ENCODE measurements at places on chromosomes 7 and 10.

DNA sequence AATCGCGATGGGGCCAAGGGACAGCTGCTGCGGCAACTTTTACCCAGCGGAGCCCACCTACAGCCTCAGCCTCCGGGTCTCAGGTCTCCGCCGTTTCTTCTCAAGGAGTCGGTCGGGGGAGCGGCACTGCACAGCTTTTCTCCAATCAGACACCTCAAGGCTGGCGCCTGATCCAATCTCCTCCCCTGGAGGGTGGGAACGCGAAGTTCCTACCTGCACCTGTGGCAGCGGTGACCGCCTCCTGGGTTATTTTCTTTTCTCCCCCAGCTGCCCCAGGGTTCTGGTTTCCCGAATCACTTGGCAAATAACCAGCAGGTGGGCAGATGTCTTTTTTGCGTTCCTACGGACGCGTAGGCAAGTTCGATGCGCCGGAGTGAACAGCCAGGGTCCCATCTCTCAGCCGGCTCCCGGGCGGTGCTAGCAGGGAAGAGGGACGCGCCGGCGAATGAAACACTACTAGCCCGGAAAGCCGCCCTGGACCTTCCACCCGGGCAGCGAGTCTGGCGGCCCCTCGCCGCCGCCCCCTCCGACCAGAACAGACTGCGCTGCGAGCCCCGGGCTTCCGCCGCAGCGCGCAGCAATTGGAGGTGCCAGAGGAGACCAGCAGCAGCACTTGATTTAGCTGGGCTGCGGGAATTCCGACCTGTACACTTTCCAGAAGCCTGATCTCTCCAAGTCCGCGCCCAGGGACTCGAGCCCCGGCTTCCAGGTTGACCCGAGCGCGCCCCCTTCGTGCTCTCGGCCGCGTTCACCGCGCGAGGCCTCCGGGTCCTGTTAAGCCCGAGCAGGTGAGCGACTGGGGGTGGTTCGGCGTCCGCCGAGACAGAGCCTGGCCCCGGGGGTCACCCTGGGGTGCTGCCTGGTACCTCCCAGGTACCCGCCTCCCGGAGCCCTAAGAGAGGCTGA, at the start of gene PRR15:
TSS of gene PRR15 (plus strand) at position 246 of the 906 bp plus-strand sequence. CDS start 2,495 bp downstream, outside the sequence.
- DNase-seq, result peak; percentile 68

DNA sequence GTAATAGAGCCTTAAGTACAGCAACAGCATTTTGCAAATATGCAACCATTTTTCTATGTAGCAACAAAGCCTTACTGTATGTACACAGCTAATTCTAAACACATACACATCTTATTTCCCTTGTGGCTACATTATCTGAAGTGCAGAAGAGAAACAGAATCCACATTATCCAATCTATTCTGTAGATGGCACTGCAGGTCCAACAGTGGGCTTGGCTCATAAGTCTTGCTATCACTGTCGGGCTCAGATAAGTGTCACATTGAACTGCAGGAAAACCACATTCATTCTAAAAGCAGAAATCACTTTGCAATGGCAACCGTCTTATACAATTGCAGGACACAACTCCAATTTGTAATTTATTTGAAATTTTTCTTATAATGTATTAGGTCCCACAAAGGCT, 109.8 kb upstream of the NOBOX start:
- DNase-seq, result peak; percentile 75

GRCh38 chr10:86152354-86152753, 214.2 kb downstream of the GRID1 start:
- DNase-seq, result no peak

- no peak for DNase-seq
Measured at GRCh38 chr7:140521421-140521820, 42.1 kb upstream of the MKRN1 start.

DNA sequence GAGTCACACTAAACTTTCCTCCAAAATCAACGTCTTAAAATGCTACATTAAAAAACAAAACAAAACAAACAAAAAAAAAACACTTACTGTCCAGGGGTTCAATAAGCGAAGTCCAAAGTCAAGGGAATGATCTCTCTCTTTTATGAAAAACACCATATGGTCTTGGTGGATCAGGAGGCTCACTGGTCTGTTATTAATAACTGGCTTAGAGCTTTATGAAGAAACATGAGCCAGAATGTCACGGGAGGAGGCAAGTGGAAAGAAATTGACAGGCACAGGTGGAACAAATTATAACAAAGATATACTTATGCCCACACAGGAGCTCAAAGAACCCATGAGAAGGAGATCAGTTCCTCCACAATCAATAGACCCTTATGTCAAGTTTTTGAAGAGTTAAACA, at the start of gene MRLN:
TSS of gene MRLN (minus strand) at position 189 of the 400 bp plus-strand sequence.
- DNase-seq, result peak; percentile 62

DNA sequence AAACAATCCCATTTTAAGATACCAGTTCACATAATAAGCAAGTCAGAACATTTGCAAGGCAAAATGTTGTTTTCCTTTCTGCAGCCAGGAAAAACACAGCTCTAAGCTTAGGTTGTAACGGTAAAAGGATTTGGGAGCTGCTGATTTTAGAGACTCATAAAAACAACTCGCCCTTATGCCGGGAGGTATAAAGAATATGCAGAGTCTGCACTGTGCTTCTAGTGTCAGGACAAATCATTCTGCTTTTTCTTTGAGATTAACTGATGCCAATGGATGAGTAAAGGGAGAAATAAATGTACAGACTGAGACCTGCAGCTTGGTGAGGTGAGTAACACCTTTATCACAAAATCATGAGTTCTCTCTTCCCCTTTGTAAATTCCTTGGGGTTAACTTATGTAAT, 2.0 kb upstream of the SFR1 start:
- peak; percentile 48 for DNase-seq

GRCh38 chr10:21493784-21494183, 31.7 kb downstream of the SKIDA1 start:
- no peak for DNase-seq

DNA sequence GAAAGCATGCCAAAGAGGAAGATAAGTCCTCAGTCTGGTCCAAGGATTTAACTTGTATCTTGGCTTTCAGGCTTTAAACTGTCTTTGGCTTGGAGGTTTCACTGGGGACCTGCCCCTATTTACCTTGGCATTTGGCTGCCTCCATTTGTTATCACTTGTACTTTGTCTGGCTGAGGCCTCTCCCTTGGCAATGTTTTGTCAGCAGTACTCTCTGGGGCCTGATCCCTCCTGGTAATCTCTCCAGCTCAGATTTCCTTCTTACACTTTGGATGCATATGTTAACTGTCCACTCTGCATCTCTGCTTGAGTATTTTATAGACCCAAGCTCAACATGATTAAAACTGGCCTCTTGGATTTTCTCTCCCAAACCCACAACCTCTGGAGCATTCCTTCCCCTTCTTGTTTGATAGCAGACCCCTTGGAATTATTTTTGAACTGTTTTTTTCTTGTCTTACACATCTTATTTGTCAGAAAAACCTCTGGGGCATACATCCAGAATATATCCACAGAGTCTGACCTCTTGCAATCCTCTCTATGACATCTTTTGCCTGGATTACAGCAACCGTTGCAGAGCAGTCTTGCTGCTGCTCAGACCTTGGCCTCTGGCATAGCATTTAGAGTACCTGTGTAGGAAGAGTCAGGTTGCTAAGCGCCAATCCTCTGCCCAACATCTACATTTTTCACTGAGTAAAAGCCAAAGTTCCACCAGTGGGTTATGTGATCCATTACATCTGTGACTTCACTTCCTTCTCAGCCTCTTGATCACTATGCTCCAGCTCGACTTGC, 35.2 kb downstream of the ZNF487 start:
- DNase-seq, result no peak

DNA sequence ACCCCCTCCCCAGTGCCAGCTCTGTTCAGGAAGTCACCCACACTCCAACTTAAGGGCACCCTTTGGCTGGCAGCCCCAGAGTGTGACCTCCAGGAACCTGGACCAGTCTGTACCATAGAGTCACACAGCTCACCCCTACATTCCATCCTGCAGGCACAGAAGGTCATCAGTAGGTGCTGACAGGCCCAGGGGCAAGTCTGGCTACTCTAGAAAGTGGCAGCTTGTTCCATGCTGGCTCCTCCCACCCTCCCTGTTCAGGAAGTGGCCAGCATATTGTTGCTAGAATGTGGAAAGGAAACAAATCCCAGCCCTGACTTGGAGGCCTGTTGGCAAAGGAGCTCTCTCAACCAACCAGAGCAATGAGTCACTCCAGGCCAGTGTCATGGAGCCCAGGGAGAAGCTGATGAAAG, 3.2 kb upstream of the NCOA4 start:
- DNase-seq, result no peak

All from eye (tissue), 1 donor.